ENCODE measurements at places on chromosomes 4 and X.

GRCh38 chr4:147942729-147943128 is 210.8 kb downstream of the ARHGAP10 start:
- DNase-seq: no peak

GRCh38 chr4:67437974-67438713 is 107.2 kb downstream of the CENPC start:
- DNase-seq: peak; percentile 56

DNA sequence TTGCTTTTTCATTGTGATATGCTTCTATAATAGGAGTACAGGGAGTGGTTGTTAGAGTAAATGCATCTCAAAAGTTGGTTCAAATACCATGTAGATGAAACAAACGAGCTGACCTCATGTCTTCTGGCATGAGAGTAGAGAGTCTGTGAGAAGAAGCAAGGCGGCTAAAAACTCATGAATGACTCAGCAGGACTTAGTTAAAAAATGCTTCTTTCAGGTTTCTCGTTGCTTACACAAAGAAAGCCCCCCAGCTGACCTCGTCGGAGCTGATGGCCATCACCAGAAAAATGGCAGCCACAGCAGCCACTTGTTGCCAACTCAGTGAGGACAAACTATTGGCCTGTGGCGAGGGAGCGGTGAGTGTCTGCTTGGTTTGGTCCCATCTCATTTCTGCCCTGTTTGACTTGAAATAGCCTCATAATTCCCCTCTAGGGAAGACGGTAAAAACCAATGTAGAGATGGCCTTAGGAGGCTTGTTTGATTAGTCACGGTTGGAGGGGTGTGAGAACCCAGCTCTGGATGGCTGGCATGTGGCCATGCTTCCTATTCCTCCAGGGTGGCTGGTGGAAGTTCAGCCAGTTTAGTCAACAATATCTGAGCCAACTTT is 14.5 kb downstream of the AFP start:
- peak; percentile 63 for DNase-seq

DNA sequence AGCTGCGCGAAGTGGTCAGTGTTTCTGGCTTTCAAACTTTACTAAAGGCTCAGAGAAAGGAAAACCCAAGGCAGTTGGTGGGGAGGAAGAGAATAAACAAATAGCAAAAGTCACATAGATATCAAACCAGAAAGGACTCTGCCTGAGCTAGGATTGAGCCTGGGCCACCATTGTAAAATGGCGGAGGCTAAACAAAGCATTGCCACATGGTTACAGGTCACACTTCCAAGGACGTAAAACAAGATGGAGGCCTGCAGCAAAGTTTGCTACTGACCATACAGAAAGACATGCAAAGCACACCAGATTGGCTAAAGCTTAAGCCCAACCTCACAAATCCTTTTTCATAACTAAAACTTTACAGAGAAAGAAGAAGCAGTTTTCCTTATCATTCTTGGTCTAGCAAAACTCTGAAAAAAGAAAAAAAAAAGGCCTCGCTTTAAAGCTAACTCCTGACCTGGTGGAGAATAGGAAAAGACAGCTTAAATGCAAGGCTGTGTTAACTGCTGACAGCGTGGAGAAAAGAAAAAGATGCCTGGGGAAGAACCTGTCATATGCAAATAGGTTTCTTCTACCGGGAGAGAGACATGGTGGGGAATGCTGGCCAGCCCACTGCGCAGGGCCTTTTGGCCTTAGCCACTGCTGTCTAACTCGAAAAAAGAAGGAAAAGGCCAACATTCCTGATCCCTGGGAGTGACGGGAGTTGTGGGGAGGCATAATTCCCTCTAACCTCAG is 81.8 kb upstream of the SMARCA5 start:
- DNase-seq: no peak
